ENCODE measurements at places on chromosomes 13 and 19.

DNA sequence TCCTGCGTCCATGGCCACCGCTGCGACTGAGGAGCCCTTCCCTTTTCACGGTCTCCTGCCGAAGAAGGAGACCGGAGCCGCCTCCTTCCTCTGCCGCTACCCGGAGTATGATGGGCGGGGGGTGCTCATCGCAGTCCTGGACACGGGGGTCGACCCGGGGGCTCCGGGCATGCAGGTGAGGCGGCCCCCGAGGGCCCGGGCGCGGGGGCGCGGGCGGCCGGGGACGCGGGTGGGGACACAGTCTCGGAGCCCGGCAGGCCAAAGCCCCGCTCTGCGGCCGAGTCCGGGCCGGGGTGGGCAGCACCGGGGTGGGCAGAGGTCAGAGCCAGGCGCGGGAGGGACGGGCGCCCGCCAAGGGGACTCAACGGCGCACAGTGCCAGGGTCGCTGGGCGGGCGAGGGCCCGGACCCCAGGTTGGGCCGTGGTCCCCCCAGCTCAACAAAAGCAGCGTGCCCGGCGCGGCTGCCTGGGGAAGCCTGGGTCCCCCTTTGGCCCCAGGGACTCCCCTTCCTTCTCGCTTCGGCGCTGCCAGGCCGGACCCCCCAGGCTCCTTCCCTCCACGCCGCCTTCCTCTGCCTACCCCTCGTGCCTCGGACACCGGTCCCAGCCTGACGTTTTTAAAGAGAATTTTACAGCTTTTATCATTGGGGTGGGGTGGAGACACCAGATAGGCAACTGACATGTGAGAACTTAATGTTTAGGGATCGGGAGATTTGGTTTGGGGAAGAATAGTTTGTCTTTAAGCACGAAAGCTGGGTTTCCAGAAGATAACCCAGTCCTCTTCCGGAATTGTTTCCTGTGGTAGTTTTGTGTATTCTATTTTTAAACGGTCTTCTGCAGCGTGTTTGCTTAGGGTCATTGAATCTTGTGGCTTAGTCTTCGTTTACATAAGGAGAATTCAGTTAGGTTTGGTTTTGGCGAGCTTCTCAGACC, 509 bp downstream of the TPP2 start:
- DNase-seq = no peak

DNA sequence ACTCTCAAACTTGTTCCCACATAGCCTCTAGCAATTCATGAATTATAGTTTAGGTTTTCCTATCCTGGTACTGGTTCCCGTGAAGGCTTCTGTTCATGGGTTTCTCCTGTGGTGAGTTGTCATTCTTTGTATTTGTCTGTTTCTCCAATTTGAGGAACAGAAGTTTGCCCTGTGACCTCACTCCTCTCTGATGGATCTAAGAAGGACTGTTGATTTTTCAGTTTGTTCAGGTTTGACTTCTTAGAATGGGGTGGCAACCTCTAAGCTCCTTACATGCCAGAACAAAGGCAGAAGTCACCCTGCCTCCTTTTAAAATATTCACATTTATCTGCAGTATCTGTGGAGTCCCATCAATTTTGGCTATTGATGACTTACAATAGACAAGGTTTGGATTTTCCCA, 354.0 kb downstream of the SPRY2 start:
- DNase-seq = no peak

GRCh38 chr13:30932481-30933353, at the start of gene TEX26:
Gene TEX26, plus strand, starts transcription at chr13:30932656. Its CDS starts 60 bp downstream, at chr13:30932716.
- no peak for DNase-seq

DNA sequence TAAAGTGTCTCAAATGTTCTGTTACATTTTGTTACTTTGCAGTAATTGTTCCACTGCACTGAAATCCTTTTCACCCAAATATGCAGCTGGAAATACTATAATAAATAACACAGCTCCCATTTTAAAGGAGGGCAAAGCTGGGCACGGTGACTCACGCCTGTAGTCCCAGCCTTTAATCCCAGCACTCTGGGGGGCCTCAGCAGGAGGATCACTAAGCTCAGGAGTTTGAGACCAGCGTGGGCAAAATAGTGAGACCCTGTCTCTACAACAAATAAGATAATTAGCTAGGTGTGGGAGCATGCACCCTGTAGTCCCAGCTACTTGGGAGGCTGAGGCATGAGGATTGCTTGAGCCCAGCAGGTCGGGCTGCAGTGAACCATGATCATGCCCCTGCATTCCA, 7.5 kb upstream of the UBAC2 start:
- no peak for DNase-seq

GRCh38 chr13:70732611-70733010, 624.4 kb upstream of the KLHL1 start:
- DNase-seq = peak; percentile 32

GRCh38 chr13:25973085-25973484, 78.7 kb downstream of the SHISA2 start:
- no peak for DNase-seq

DNA sequence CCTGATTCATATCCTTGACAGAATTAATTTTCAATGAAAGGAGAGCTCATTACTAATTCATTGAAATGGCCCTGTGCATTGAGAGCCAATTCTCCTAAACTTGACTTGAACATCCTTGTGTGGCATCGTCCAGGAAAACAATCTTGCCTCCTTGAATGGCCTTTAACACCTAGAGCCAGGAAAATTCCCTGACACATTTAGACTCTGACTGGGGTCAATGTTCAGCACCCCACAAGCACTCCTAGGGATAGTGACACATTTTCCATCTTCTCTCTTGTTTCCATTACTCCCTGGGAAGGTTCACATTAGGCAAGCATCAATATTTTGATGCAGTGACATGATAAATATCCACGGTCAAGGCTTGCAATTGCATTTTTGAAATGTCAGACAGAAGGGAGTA, 218.9 kb downstream of the LACC1 start:
- no peak for DNase-seq

All from NCI-H446 (cell line).